ENCODE measurements at places on chromosomes 3 and 15. TPM values are rescaled to one million over a fixed set of nuclear protein-coding genes. Genes with fewer than 3 reads are reported as not detected.

The KLHL6 gene
- total RNA-seq, result not detected

The KY gene
- total RNA-seq, result 1.6 TPM

The RTP3 gene
- total RNA-seq, result not detected

The CD86 gene
- not detected for total RNA-seq

The CHRNA3 gene
- total RNA-seq, result not detected

The PLAAT1 gene
- 0.90 TPM for total RNA-seq

The PLOD2 gene
- 46.1 TPM for total RNA-seq

The ARHGEF26 gene
- total RNA-seq, result 2.0 TPM

The TCF12 gene
- total RNA-seq, result 89.2 TPM

The GABRR3 gene
- not detected for total RNA-seq

The STX19 gene
- total RNA-seq, result not detected

The LRRC15 gene
- 10.0 TPM for total RNA-seq

The ZNF80 gene
- total RNA-seq, result not detected

The RAB5A gene
- total RNA-seq, result 13.7 TPM

The ENTPD3 gene
- total RNA-seq, result 0.36 TPM

The ESYT3 gene
- total RNA-seq, result 0.27 TPM

The POTEB gene
- not detected for total RNA-seq

The CORO2B gene
- total RNA-seq, result 8.1 TPM

The SPSB4 gene
- total RNA-seq, result not detected

The TGM5 gene
- not detected for total RNA-seq

The POU1F1 gene
- total RNA-seq, result not detected

The SEMA6D gene
- 17.7 TPM for total RNA-seq

The PLEKHO2 gene
- total RNA-seq, result 21.8 TPM

The GREM1 gene
- total RNA-seq, result 181 TPM

The SERPINI2 gene
- total RNA-seq, result not detected

The DCLK3 gene
- not detected for total RNA-seq

The MYL3 gene
- total RNA-seq, result not detected

The BNIP2 gene
- 408 TPM for total RNA-seq

The KBTBD8 gene
- total RNA-seq, result 1.1 TPM

The AMOTL2 gene
- 75.7 TPM for total RNA-seq

The SLC6A1 gene
- not detected for total RNA-seq

The GCSAM gene
- not detected for total RNA-seq

The RPL4 gene
- total RNA-seq, result 4,222 TPM

The SRP14 gene
- 135 TPM for total RNA-seq

The INO80 gene
- 24.9 TPM for total RNA-seq

The FANCD2OS gene
- not detected for total RNA-seq

The C3orf18 gene
- 13.3 TPM for total RNA-seq

The CDCP1 gene
- total RNA-seq, result 32.8 TPM

The ALDH1A2 gene
- total RNA-seq, result 0.08 TPM

The FAM43A gene
- total RNA-seq, result 14.1 TPM

The LMAN1L gene
- total RNA-seq, result not detected

The CDC25A gene
- 0.90 TPM for total RNA-seq

The CFAP20DC gene
- 1.3 TPM for total RNA-seq

The EHHADH gene
- total RNA-seq, result 11.7 TPM

The NECTIN3 gene
- total RNA-seq, result 53.9 TPM

The ATP13A5 gene
- not detected for total RNA-seq

The MRPS22 gene
- total RNA-seq, result 75.8 TPM

The LSG1 gene
- total RNA-seq, result 41.9 TPM

The PTH1R gene
- not detected for total RNA-seq

The FAM107A gene
- 0.54 TPM for total RNA-seq

The ISLR2 gene
- 0.36 TPM for total RNA-seq

The COL7A1 gene
- total RNA-seq, result 8.6 TPM

The PLA2G4E gene
- total RNA-seq, result not detected

The SLC9C1 gene
- total RNA-seq, result 0.33 TPM

The ASB14 gene
- not detected for total RNA-seq

The PPARG gene
- 39.4 TPM for total RNA-seq

The ALDH1L1 gene
- 0.18 TPM for total RNA-seq

The CFAP44 gene
- total RNA-seq, result 11.0 TPM

The SPTBN5 gene
- 0.57 TPM for total RNA-seq

Measured in fibroblast of the aortic adventitia (primary cell).